ENCODE measurements at places on chromosomes 11 and 22.

DNA sequence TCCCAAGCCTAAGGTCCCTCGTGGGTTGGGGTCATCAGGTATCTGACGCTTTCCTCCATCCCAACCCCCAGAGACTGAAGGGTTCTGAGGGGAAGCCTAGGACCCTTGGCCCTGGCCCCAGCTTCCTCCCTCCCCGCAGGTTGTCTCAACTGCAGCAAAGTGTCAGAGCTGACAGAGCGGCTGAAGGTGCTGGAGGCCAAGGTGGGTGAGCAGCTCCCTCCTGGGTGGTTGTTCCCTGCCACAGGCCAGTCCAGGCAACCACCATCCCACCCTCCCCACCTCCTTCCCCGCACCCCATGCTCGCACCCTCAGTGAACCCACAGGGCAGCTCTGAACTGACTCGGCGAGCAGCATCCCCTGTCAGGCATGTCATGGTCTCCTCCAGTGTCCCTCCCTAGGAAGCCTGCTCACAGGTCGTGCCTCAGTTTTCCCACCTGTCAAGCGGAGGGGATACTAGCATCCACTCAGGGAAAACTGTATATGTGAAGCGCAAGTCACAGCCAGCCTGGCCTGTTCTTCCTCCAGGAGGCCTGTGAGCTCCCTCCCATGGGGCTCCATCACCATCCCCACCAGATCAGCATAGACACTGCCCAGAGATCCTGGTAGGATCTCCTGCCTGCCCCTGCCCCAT lies 20.8 kb downstream of the EMID1 start:
- DNase-seq = no peak
- peaks cover 19% of the 10 kb centered on the region for H3K27me3 ChIP-seq
- H3K4me1 ChIP-seq = no peaks in the 10 kb centered on the region

GRCh38 chr11:45518141-45518832 lies 147.1 kb downstream of the CHST1 start:
- H3K4me3 ChIP-seq = no peak overlapping the region
- peaks cover 3% of the 10 kb centered on the region for H3K27me3 ChIP-seq
- DNase-seq = no peak
- H3K36me3 ChIP-seq = no peaks in the 10 kb centered on the region
- no peak overlapping the region for H3K27ac ChIP-seq

GRCh38 chr11:16969010-16969999 lies 44.9 kb downstream of the PLEKHA7 start:
- no peaks in the 10 kb centered on the region for H3K36me3 ChIP-seq
- no peaks in the 10 kb centered on the region for H3K4me1 ChIP-seq
- no peak overlapping the region for H3K4me3 ChIP-seq
- no peak overlapping the region for H3K27ac ChIP-seq

GRCh38 chr11:111582881-111583280 lies 19.4 kb upstream of the SIK2 start:
- H3K4me1 ChIP-seq = no peaks in the 10 kb centered on the region
- no peaks in the 10 kb centered on the region for H3K27me3 ChIP-seq
- H3K4me3 ChIP-seq = no peak overlapping the region
- no peaks in the 10 kb centered on the region for H3K36me3 ChIP-seq
- no peak for DNase-seq
- no peak overlapping the region for H3K27ac ChIP-seq

DNA sequence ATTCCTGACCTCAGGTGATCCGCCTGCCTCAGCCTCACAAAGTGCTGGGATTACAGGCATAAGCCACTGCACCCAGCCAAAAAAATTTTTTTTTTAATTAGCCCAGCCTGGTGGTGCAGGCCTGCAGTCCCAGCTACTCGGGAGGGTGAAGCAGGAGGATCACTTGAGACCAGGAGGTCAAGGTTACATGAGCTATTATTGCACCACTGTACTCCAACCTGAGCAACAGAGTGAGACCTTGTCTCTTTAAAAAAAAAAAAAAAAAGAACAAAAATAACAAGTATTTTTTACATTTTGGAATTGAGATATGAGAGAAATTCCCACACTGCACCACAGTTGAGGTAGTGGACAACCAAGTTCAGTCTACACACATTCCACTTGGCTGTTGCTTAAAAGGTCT lies 13.6 kb upstream of the L3MBTL2 start:
- H3K27me3 ChIP-seq = no peaks in the 10 kb centered on the region
- no peaks in the 10 kb centered on the region for H3K36me3 ChIP-seq
- H3K27ac ChIP-seq = no peak overlapping the region
- H3K4me1 ChIP-seq = no peaks in the 10 kb centered on the region

- no peak for DNase-seq
- H3K4me3 ChIP-seq = no peak overlapping the region
- no peak overlapping the region for H3K27ac ChIP-seq
- no peaks in the 10 kb centered on the region for H3K36me3 ChIP-seq
- H3K4me1 ChIP-seq = peaks cover 16% of the 10 kb centered on the region
Observed at GRCh38 chr11:78414321-78415051, 3.1 kb downstream of the GAB2 start.

- no peaks in the 10 kb centered on the region for H3K36me3 ChIP-seq
- H3K4me3 ChIP-seq = no peak overlapping the region
- no peaks in the 10 kb centered on the region for H3K4me1 ChIP-seq
- no peaks in the 10 kb centered on the region for H3K27me3 ChIP-seq
Observed at GRCh38 chr11:29271616-29272015, 745.2 kb downstream of the KCNA4 start.

All from T-cell (primary cell).